ENCODE measurements at places on chromosomes 7 and 10.

- no peak for DNase-seq
Measured at GRCh38 chr7:30022991-30023390, 3.5 kb downstream of the FKBP14 start.

DNA sequence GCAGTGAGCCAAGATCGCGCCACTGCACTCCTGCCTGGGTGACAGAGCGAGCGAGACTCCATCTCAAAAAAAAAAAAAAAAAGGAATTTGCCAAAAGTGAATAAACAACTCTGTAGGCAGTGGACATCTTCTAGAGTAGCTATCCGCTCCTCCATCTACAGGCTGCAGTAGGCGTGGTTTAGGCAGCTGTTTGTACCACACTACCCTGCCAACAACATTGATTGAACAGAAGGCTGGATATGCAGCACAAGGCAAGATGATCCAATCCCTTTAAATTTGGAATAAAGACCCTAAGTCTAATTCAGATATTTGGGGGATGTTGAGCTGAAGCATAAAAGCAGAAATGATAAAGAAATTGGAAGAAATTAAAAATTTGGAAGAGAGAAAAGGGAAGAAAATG lies 141.6 kb downstream of the TES start:
- DNase-seq, result no peak

DNA sequence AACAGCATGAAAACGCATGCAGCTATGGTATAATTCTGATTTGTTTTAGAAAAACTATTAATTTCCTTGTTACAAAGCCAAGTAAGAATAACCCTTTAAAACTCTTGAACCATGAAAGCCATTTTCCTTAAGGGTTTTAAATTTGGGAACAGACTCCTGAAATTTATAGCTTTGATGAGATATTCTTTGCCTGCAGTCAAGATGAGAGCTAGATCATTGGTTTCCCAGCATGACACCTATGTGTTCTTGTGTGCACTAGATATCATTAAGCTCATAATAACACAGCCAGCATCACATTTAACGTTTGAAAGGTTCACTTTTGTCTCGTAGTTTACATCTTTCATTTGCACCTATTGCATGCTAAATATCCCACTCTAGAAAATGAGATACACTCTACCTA lies 202.2 kb downstream of the PHF14 start:
- no peak for DNase-seq

- no peak for DNase-seq
Measured at GRCh38 chr10:44986670-44987069, 8.1 kb upstream of the DEPP1 start.

- DNase-seq, result no peak
Measured at GRCh38 chr10:96904648-96905047, 72.5 kb downstream of the LCOR start.

GRCh38 chr7:95686109-95686508 lies 86.2 kb upstream of the DYNC1I1 start:
- DNase-seq, result no peak

GRCh38 chr10:11553773-11554381 lies 57.6 kb downstream of the USP6NL start:
- DNase-seq, result no peak

GRCh38 chr7:84231157-84231556 lies 36.6 kb upstream of the SEMA3A start:
- DNase-seq, result no peak

- no peak for DNase-seq
Measured at GRCh38 chr7:117090791-117091190, 137.5 kb downstream of the ST7 start.

DNA sequence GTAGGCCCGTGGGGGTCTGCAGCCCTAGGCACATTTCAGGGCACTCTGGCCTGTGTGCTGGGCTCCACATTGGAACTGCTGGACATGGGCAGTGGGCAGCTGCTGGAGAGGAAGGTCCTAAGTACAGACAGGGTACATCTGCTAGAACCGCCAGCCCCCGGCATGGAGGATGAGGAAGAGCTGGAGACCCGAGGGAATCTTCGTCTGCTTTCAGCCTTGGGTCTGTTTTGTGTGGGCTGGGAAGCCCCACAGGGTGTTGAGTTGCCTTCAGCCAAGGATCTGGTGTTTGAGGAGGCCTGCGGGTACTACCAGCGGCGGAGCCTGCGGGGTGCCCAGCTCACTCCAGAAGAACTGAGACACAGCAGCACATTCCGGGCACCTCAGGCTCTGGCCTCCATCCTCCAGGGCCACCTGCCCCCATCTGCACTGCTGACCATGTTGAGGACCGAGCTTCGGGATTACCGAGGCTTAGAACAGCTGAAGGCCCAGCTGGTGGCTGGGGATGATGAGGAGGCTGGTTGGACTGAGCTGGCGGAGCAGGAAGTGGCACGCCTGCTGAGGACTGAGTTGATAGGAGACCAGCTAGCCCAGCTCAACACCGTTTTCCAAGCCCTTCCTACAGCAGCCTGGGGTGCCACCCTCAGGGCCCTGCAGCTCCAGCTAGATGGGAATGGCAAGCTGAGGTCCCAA lies 1.4 kb downstream of the HPS6 start:
- no peak for DNase-seq

- DNase-seq, result no peak
Measured at GRCh38 chr10:117409549-117410305, 34.5 kb upstream of the PDZD8 start.

GRCh38 chr7:30761214-30762156 lies 9.6 kb downstream of the INMT start:
- no peak for DNase-seq
